ENCODE measurements at places on chromosomes 5 and 9. TPM values are rescaled to one million over a fixed set of nuclear protein-coding genes. Genes with fewer than 3 reads are reported as not detected.

The SHOC1 gene
- total RNA-seq: not detected

The IL9 gene
- not detected for total RNA-seq

The GARIN3 gene
- total RNA-seq: not detected

DNA sequence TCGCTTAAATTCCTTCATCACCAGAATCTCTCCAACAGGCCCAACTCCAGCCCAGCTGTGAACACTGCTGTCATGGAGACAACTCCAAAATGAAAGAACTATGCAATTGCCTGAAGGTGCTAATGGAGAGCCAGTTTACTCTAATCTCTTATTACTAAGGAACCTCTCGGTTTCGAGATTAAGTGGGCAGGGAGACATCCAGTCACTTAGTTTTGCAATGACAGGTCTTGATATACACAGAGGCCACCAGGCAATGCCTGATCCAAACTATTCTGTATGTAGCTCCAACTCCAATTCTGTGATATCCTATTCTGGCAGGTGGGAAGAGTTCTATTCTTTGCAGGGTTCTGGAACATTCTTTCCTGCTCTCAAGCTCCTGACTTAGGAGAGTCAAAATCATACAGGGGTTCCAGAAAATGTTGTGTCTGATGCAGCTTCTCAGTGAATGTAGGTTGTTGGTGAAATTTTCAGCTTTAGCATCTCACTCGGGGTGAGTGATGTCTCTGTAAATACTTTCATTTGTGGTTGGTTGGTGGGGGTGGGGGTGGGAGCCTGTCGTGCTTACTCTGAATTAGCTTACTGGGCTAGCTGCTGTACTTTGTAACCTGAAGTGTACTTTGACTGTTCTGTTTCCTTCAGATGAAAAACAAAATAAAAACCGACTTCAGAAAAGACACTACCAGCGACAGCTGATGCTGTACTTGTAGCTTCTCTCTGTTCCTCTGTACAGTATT lies 170.9 kb downstream of the PALM2AKAP2 start:
- DNase-seq: no peak

- no peak for DNase-seq
These were observed 34.2 kb downstream of the THBS4 start for GRCh38 chr5:80069251-80069800.

The KCNV2 gene
- total RNA-seq: not detected

The AFF4 gene
- 58.1 TPM for total RNA-seq

The EQTN gene
- 1.4 TPM for total RNA-seq

- no peak for DNase-seq
These were observed 20.3 kb downstream of the LMX1B start for GRCh38 chr9:126633881-126634558.

The NSA2 gene
- 68.8 TPM for total RNA-seq

The IFNA21 gene
- not detected for total RNA-seq

The IL31RA gene
- total RNA-seq: not detected

- no peak for DNase-seq
These were observed 237.1 kb downstream of the CACNA1B start for GRCh38 chr9:138114501-138115245.

GRCh38 chr5:72453246-72453775 lies 53.9 kb downstream of the ZNF366 start:
- no peak for DNase-seq

DNA sequence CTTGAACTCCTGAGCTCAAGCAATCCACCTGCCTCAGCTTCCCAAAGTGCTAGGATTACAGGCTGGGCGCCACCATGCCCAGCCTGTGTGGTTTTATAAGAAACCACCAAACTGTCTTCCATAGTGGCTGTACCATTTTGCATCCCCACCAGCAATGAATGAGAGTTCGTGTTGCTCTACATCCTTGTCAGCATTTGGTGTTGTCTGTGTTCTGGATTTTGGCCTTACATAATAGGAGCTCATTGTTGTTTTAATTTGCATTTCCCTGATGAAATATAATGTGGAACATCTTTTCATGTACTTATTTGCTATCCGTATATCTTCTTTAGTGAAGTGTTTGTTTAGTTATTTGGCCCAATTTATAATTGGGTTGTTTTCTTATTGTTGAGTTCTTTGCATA lies 29.8 kb downstream of the PHF2 start:
- DNase-seq: no peak

GRCh38 chr9:33232815-33233214 lies 7.2 kb upstream of the SPINK4 start:
- no peak for DNase-seq

The PCDHB16 gene
- 3.5 TPM for total RNA-seq

- no peak for DNase-seq
These were observed 36.6 kb upstream of the SPTLC1 start for GRCh38 chr9:92151691-92152393.
